Karpas-422 (cell line): ENCODE measurements at places on chromosomes 3 and 15. TPM values are rescaled to one million over a fixed set of nuclear protein-coding genes. Genes with fewer than 3 reads are reported as not detected.

Gene LCTL
- total RNA-seq = not detected in 2 replicates

DNA sequence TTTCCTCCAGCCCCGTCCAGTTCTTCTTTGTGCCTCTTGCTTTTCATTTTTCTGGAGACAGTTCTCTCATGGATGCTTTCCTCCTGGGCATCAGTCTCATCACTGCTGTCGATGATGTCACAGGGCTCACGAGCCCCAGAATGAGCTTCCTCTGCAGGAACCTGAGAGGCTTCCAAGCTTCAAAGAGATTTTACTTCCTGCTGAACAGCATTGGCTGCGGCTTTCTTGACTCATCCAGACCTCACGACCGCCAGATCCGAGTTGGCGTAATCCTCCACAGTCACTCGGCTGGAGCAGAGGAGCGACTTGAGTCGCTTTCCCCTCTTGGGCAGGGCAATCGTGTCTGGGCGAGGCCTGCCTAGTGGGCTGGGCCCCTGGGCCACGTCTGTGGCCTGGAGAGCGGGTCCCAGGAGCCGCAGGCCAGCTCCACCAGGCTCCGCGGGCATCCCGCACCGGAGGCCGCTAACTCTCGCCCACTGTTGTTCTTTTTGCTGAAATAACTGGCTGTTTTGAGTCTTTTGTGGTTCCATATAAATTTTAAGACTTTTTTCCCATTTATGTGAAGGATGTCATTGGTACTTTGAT lies 20.8 kb upstream of the FAN1 start:
- no peaks in the 10 kb centered on the region for H3K27me3 ChIP-seq
- no peak overlapping the region for H3K27ac ChIP-seq
- H3K4me1 ChIP-seq = no peaks in the 10 kb centered on the region
- H3K4me3 ChIP-seq = no peak overlapping the region

GRCh38 chr3:75001330-75001729 lies 386.9 kb upstream of the CNTN3 start:
- H3K4me1 ChIP-seq = no peaks in the 10 kb centered on the region
- no peaks in the 10 kb centered on the region for H3K27me3 ChIP-seq
- DNase-seq = peak; percentile 63
- no peak overlapping the region for H3K4me3 ChIP-seq
- H3K36me3 ChIP-seq = no peaks in the 10 kb centered on the region

- no peaks in the 10 kb centered on the region for H3K36me3 ChIP-seq
- H3K4me3 ChIP-seq = no peak overlapping the region
- H3K27me3 ChIP-seq = no peaks in the 10 kb centered on the region
- H3K27ac ChIP-seq = no peak overlapping the region
Observed at GRCh38 chr15:49817100-49817499, 196.3 kb downstream of the DTWD1 start.

Gene FSTL1
- not detected in 2 replicates for total RNA-seq

DNA sequence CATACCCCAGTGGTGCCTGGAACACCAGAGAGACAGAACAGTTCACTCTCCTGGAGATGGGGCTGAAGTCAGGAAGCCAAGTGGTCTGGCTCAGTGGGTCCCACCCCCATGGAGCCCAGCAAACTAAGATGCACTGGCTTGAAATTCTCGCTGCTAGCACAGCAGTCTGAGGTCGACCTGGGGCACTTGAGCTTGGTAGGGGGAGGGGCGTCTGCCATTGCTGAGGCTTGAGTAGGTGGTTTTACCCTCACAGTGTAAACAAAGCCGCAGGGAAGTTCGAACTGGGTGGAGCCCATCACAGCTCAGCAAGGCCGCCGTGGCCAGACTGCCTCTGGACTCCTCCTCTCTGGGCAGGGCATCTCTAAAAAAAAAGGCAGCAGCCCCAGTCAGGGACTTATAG lies 272.0 kb downstream of the KLF13 start:
- no peaks in the 10 kb centered on the region for H3K4me1 ChIP-seq
- H3K4me3 ChIP-seq = no peak overlapping the region
- no peak for DNase-seq
- no peak overlapping the region for H3K27ac ChIP-seq
- H3K36me3 ChIP-seq = no peaks in the 10 kb centered on the region

GRCh38 chr3:106398891-106399600 lies 530.2 kb upstream of the CBLB start:
- no peak overlapping the region for H3K27ac ChIP-seq
- no peak overlapping the region for H3K4me3 ChIP-seq
- DNase-seq = no peak
- H3K27me3 ChIP-seq = no peaks in the 10 kb centered on the region
- peaks cover 4% of the 10 kb centered on the region for H3K4me1 ChIP-seq
- no peaks in the 10 kb centered on the region for H3K36me3 ChIP-seq
